HepG2 (cell line): ENCODE measurements at places on chromosomes 2 and 18.

DNA sequence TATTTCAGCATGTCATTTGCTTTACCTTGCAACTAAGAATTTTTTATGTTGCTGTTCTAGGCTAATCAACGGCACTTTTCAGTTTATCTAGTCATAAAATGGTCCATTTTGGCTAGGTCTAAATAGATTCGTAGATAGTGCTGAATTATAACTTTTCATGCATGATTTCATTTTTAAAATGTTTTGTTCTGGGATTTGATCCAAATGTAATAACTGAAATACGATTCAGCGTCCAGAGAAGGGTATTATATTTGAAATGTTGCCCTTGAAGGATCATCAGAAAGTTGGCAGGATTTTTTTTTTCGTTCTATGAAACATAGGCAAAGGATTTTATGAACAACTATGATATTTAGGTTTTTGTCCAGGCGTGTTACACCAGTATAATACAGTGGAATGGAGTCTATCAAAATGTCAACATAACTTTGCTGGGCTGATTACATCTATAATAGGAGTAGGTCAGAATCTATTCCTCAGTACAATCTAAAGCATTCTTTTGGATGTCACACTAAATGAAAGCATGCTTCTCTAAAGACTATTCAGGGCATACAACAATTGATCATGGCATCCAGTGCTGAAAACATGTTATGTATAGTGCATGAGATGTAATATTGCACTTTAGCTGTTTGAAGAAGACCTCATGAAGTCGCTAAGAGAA, 24.8 kb downstream of the TTC27 start:
- H3K27me3 ChIP-seq, result no peaks in the 10 kb centered on the region
- no peaks in the 10 kb centered on the region for H3K4me1 ChIP-seq
- H3K4me3 ChIP-seq, result no peak overlapping the region
- DNase-seq, result no peak
- no peak overlapping the region for H3K27ac ChIP-seq
- H3K36me3 ChIP-seq, result peaks cover 52% of the 10 kb centered on the region

DNA sequence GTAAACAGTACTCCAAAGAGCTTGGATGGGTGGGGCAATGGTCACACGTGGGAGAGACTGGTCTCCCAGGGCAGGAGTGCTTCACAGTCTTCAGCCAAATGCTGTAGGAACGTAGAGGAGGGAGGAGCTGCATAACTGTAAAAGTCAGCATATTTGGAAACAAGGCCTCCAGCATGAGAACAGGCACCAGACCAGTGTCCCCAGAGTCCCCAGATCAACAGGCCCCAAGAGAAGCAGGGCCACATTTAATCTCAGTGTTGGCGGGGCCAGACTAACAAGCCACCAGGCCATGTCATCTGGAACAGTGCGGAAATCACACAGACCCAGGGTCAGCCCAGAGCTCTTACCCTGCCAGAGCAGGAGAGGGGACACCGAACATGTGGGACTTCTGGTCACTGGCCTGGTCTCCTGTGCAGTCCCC, 63.2 kb downstream of the ADCY3 start:
- no peak overlapping the region for H3K4me3 ChIP-seq
- H3K4me1 ChIP-seq, result no peaks in the 10 kb centered on the region
- no peak for DNase-seq
- H3K27me3 ChIP-seq, result peaks cover 1% of the 10 kb centered on the region; the same call in 1 of the 2 replicates
- H3K36me3 ChIP-seq, result no peaks in the 10 kb centered on the region
- H3K27ac ChIP-seq, result no peak overlapping the region

DNA sequence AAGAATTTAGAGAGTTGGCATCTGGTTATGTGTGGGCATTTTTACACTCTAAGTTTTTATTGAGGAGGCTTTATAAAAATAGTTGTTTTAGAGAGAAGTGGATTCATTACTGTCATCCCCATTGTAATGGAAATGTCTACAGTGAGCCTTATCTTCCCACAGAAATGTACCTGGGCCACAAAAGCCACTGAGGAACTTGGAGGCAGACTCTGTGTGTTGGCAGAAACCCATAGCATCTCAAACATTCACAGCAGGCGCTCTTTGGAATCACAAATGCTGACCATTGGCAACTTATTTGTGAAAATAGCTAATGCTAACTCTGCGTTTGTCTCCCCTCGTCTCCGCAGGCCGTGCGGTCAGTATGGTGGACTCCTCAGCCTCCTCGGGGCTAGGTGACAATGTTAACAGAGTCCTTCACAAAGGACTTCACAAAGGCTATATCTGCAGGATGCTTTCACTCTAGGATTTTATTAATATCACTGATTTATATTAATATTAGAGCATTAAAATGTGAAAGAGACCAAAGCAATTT, 689.1 kb upstream of the POU3F3 start:
- no peaks in the 10 kb centered on the region for H3K4me1 ChIP-seq
- no peak for DNase-seq
- H3K36me3 ChIP-seq, result no peaks in the 10 kb centered on the region
- H3K27ac ChIP-seq, result no peak overlapping the region
- H3K4me3 ChIP-seq, result no peak overlapping the region
- no peaks in the 10 kb centered on the region for H3K27me3 ChIP-seq

DNA sequence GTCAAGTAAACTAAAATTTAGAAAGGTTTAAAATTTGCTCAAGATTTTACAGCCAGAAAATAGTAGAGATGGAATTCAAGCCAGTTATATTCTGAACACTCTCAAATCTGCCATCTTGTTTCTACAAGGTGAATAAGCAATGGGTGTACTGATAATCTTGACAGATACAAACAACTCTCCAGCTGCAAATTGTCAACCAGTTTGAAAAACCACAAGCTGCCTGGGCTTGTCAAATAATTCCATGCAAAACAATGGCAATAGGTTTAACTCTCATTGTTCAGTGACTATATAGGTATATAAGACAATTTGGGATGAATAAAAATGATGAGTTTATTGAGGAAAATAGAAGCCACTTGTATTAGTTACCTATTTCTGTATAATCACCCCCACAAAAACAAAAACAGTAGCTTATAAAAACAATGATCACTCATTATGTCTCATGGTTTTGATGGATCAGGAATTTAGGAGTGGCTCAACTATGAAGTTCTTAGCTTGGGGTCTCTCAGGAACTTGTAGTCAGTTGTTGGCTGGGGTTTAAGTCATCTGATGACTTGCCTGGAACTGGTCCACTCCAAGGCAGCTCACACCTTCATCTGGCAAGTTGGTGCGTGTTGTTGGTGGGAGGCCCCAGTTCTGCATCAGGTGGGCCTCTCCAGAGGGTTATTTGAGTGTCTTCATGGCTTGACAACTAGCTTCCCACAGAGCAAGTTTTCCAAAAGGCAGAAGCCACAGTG, 12.6 kb upstream of the EVA1A start:
- H3K27me3 ChIP-seq, result no peaks in the 10 kb centered on the region
- DNase-seq, result no peak
- H3K4me1 ChIP-seq, result peaks cover 80% of the 10 kb centered on the region
- H3K4me3 ChIP-seq, result no peak overlapping the region
- H3K36me3 ChIP-seq, result no peaks in the 10 kb centered on the region

- peaks cover 18% of the 10 kb centered on the region for H3K4me1 ChIP-seq
- no peaks in the 10 kb centered on the region for H3K36me3 ChIP-seq
- no peak overlapping the region for H3K27ac ChIP-seq
- peak; percentile 17 for DNase-seq
Observed at GRCh38 chr18:37122877-37123276, 293.9 kb downstream of the KIAA1328 start.

GRCh38 chr2:164688896-164689419, 67.7 kb upstream of the GRB14 start:
- no peak overlapping the region for H3K4me3 ChIP-seq
- peaks cover 32% of the 10 kb centered on the region for H3K4me1 ChIP-seq
- peaks cover 41% of the 10 kb centered on the region for H3K36me3 ChIP-seq
- H3K27ac ChIP-seq, result no peak overlapping the region

- peaks cover 21% of the 10 kb centered on the region for H3K4me1 ChIP-seq
- no peaks in the 10 kb centered on the region for H3K36me3 ChIP-seq
- no peak overlapping the region for H3K27ac ChIP-seq
- peaks cover 20% of the 10 kb centered on the region; the same call in 2 of the 3 replicates for H3K27me3 ChIP-seq
- no peak overlapping the region for H3K4me3 ChIP-seq
Observed at GRCh38 chr2:132414081-132414480, 2.5 kb upstream of the GPR39 start.

- H3K27ac ChIP-seq, result no peak overlapping the region
- peaks cover 8% of the 10 kb centered on the region; the same call in 1 of the 2 replicates for H3K4me1 ChIP-seq
- no peak for DNase-seq
- H3K27me3 ChIP-seq, result no peaks in the 10 kb centered on the region
- no peak overlapping the region for H3K4me3 ChIP-seq
Observed at GRCh38 chr2:36441816-36442215, 86.2 kb downstream of the CRIM1 start.

- H3K36me3 ChIP-seq, result peaks cover 9% of the 10 kb centered on the region
- no peaks in the 10 kb centered on the region for H3K27me3 ChIP-seq
- peaks cover 21% of the 10 kb centered on the region for H3K4me1 ChIP-seq
- no peak overlapping the region for H3K4me3 ChIP-seq
Observed at GRCh38 chr2:241399941-241400922, 44.1 kb downstream of the FARP2 start.

DNA sequence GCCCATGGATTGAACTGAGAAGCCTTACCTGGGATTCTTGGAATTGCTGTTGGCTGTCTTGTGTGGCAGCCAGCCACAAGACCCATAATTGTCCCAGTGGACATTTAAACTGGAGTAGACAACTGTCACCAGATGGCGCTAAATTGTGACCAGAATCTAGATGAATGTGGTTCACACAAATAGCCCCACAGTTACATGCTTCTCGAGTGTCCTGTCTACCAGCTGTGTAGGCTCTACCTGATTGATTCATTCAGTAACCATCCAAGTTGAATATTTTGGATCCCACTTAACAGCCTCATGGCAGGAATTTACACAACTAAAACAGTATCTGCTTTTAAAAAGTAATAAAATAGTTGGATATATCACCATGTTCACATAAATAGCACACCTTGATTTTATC, 73.2 kb downstream of the MAP4K4 start:
- no peaks in the 10 kb centered on the region; the same call in 2 of the 3 replicates for H3K36me3 ChIP-seq
- H3K27me3 ChIP-seq, result no peaks in the 10 kb centered on the region
- H3K27ac ChIP-seq, result peak overlapping the region; percentile 65
- peak; percentile 82 for DNase-seq

DNA sequence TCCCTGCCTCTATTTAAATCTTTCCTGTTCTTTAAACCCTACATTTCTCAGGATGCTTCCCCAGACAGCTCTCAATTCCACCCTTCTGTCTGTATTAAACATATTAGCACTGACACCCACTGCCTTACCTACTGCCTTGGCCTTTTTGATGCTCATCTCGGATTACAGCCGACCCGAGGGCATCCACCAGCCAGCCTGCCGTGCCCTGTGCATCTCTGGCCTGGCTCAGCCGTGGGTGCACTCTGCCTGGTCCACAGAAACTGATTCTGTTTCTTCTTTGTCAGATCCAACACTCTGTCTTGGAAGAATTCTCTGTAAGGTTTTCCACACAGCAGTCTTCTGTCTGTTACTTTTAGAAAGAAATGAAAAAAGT, 27.2 kb downstream of the TANC1 start:
- H3K27ac ChIP-seq, result no peak overlapping the region
- H3K4me3 ChIP-seq, result no peak overlapping the region
- H3K36me3 ChIP-seq, result no peaks in the 10 kb centered on the region
- DNase-seq, result no peak
- peaks cover 66% of the 10 kb centered on the region for H3K4me1 ChIP-seq

GRCh38 chr2:186531257-186531775, 45.3 kb downstream of the ZC3H15 start:
- H3K4me1 ChIP-seq, result peaks cover 52% of the 10 kb centered on the region
- H3K36me3 ChIP-seq, result no peaks in the 10 kb centered on the region
- no peaks in the 10 kb centered on the region for H3K27me3 ChIP-seq
- no peak overlapping the region for H3K4me3 ChIP-seq
- no peak overlapping the region for H3K27ac ChIP-seq
- no peak for DNase-seq

- no peak for DNase-seq
- no peak overlapping the region for H3K27ac ChIP-seq
- H3K36me3 ChIP-seq, result no peaks in the 10 kb centered on the region
- no peaks in the 10 kb centered on the region for H3K27me3 ChIP-seq
- no peak overlapping the region for H3K4me3 ChIP-seq
- H3K4me1 ChIP-seq, result peaks cover 20% of the 10 kb centered on the region
Observed at GRCh38 chr18:23981369-23981980, 33.1 kb upstream of the TTC39C start.

- DNase-seq, result no peak
- H3K4me1 ChIP-seq, result peaks cover 21% of the 10 kb centered on the region
- H3K27ac ChIP-seq, result no peak overlapping the region
- H3K4me3 ChIP-seq, result no peak overlapping the region
- H3K36me3 ChIP-seq, result no peaks in the 10 kb centered on the region
Observed at GRCh38 chr2:38279201-38279600, 97.9 kb downstream of the ATL2 start.
